Adrenal gland (tissue), 19 donors: ENCODE measurements at places on chromosomes 6 and 20.

GRCh38 chr6:36912586-36912985, 26.8 kb downstream of the C6orf89 start:
- no peaks in the 10 kb centered on the region for H3K36me3 ChIP-seq
- no peak overlapping the region for H3K4me3 ChIP-seq
- no peak overlapping the region for H3K27ac ChIP-seq
- H3K4me1 ChIP-seq, result peaks cover 38% of the 10 kb centered on the region
- no peak for DNase-seq

DNA sequence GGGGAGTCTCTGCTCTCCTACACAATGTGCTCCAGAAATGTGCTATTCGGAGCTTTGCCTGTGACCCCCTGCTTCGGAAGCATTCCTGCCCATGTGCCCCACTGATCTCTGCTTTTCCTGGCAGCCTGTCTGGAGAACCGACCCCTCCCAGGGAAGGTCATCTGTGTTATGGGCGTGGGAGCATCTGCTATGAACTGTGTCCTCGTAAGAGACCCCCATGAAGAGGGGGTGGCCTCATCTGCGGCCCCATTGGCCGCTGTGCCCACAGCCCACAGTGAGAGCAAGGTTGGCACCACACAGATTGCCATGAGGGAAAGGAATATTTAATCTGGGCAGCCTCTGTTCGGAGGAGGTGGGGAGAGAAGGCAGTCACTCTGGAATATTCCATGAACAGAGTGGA, 32.7 kb upstream of the IRF4 start:
- H3K27ac ChIP-seq, result no peak overlapping the region
- H3K4me1 ChIP-seq, result no peaks in the 10 kb centered on the region
- no peaks in the 10 kb centered on the region for H3K27me3 ChIP-seq
- DNase-seq, result no peak
- no peaks in the 10 kb centered on the region for H3K36me3 ChIP-seq

- H3K4me3 ChIP-seq, result no peak overlapping the region
- H3K4me1 ChIP-seq, result no peaks in the 10 kb centered on the region
- no peak for DNase-seq
- H3K36me3 ChIP-seq, result peaks cover 46% of the 10 kb centered on the region
- no peaks in the 10 kb centered on the region for H3K27me3 ChIP-seq
Observed at GRCh38 chr20:25011261-25011660, 18.7 kb upstream of the APMAP start.

DNA sequence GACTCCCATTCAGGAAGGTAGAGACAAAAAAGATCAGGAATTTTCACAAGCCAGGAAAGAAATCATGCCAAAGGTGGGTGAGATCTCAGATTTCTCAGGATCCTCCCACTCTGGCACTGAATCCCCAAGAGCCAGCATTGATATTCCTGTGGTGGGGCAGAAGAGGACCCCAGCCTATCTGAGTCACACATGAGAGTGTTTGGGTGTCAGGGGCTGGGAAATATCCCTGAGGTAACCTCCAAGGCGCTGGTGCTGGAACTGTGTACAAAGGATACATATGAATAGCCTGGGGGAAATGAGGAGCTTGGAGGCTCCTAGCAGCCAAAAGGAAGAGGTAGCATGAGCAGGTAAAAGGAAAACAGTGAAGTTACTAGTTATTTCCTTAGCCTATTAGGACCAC, 369.4 kb downstream of the BTBD9 start:
- no peaks in the 10 kb centered on the region for H3K4me1 ChIP-seq
- no peaks in the 10 kb centered on the region for H3K36me3 ChIP-seq

DNA sequence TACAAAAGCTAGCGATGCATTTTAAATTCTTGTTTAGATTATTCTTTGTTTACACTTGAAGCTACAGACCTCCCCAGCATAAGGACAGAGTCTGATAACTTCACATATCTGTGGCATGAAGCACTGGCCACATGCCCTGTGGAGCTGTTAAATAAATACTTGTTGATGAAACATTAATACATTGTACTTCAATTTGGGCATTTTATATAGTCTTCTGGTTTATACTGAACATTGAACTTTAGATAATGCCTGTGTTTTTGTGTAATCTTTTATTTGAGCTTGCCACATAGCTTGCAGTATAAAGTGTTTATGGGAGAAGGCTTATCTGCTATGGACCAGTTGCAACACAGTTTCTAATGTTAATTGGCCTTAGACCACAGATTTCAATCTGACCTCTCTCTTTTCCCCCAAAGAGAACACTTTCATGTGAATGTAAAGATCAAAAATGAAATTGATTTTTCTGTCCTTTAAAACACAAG, 48.2 kb downstream of the FRK start:
- H3K36me3 ChIP-seq, result no peaks in the 10 kb centered on the region
- no peaks in the 10 kb centered on the region for H3K4me1 ChIP-seq
- H3K4me3 ChIP-seq, result no peak overlapping the region
- no peaks in the 10 kb centered on the region for H3K27me3 ChIP-seq
- DNase-seq, result no peak

GRCh38 chr20:47502271-47503239, 868 bp downstream of the NCOA3 start:
- peak overlapping the region; percentile 92 for H3K4me3 ChIP-seq
- H3K4me1 ChIP-seq, result peaks cover 30% of the 10 kb centered on the region
- peak overlapping the region; percentile 12 for H3K27ac ChIP-seq
- DNase-seq, result peak; percentile 30

- H3K27me3 ChIP-seq, result no peaks in the 10 kb centered on the region
- H3K27ac ChIP-seq, result no peak overlapping the region
- no peaks in the 10 kb centered on the region for H3K36me3 ChIP-seq
- no peak for DNase-seq
- no peak overlapping the region for H3K4me3 ChIP-seq
Observed at GRCh38 chr6:168961264-168961656, 292.4 kb downstream of the THBS2 start.

- no peaks in the 10 kb centered on the region for H3K27me3 ChIP-seq
- no peak overlapping the region for H3K4me3 ChIP-seq
- no peak overlapping the region for H3K27ac ChIP-seq
- no peaks in the 10 kb centered on the region for H3K36me3 ChIP-seq
- no peak for DNase-seq
Observed at GRCh38 chr6:149200282-149200945, 117.1 kb upstream of the TAB2 start.

GRCh38 chr20:22373164-22373895, 211.0 kb downstream of the FOXA2 start:
- no peaks in the 10 kb centered on the region for H3K36me3 ChIP-seq
- H3K27ac ChIP-seq, result no peak overlapping the region
- no peak for DNase-seq
- H3K4me3 ChIP-seq, result no peak overlapping the region

GRCh38 chr20:57259121-57259937, 7.1 kb downstream of the BMP7 start:
- H3K27me3 ChIP-seq, result peaks cover 39% of the 10 kb centered on the region
- no peak overlapping the region for H3K4me3 ChIP-seq
- DNase-seq, result no peak

DNA sequence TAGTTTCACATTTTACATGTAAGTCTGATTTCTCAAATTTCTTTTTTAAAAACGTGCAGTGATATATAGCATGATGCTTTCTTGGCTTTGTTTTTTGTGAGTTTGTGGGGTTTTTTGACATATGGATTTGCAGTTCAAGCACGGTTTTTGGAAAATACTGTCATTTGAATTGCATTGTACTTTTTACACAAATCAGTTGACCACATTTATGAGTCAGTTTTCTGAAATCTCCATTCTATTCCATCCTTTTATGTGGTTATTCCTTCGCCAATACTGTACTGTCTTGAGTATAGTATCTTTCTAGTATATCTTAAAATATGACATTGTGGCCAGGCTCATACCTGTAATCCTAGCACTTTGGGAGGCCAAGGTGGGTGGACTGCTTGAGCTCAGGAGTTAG, 890.0 kb upstream of the CITED2 start:
- H3K27ac ChIP-seq, result no peak overlapping the region
- H3K27me3 ChIP-seq, result no peaks in the 10 kb centered on the region
- H3K4me1 ChIP-seq, result no peaks in the 10 kb centered on the region
- no peaks in the 10 kb centered on the region for H3K36me3 ChIP-seq

- no peak overlapping the region for H3K4me3 ChIP-seq
- H3K4me1 ChIP-seq, result no peaks in the 10 kb centered on the region
- H3K27me3 ChIP-seq, result no peaks in the 10 kb centered on the region
- no peak overlapping the region for H3K27ac ChIP-seq
- H3K36me3 ChIP-seq, result no peaks in the 10 kb centered on the region
Observed at GRCh38 chr6:111845441-111845871, 27.8 kb downstream of the FYN start.

- H3K4me3 ChIP-seq, result no peak overlapping the region
- no peaks in the 10 kb centered on the region for H3K36me3 ChIP-seq
Observed at GRCh38 chr20:14780508-14780907, 443.1 kb upstream of the FLRT3 start.

GRCh38 chr20:6566821-6567220, 200.7 kb upstream of the BMP2 start:
- H3K27ac ChIP-seq, result no peak overlapping the region
- H3K27me3 ChIP-seq, result peaks cover 3% of the 10 kb centered on the region
- no peaks in the 10 kb centered on the region for H3K4me1 ChIP-seq
- no peak for DNase-seq
- H3K36me3 ChIP-seq, result no peaks in the 10 kb centered on the region

- H3K4me3 ChIP-seq, result no peak overlapping the region
- H3K36me3 ChIP-seq, result no peaks in the 10 kb centered on the region
- DNase-seq, result no peak
- H3K27ac ChIP-seq, result no peak overlapping the region
Observed at GRCh38 chr6:118810420-118811027, 83.4 kb upstream of the ASF1A start.

GRCh38 chr6:97150932-97151331, 132.1 kb downstream of the MMS22L start:
- no peak overlapping the region for H3K4me3 ChIP-seq
- no peaks in the 10 kb centered on the region for H3K27me3 ChIP-seq
- H3K4me1 ChIP-seq, result no peaks in the 10 kb centered on the region
- DNase-seq, result no peak

GRCh38 chr6:113921299-113921904, 49.5 kb downstream of the HDAC2 start:
- no peak overlapping the region for H3K27ac ChIP-seq
- H3K36me3 ChIP-seq, result no peaks in the 10 kb centered on the region
- H3K4me3 ChIP-seq, result no peak overlapping the region
- no peak for DNase-seq
- no peaks in the 10 kb centered on the region for H3K4me1 ChIP-seq

DNA sequence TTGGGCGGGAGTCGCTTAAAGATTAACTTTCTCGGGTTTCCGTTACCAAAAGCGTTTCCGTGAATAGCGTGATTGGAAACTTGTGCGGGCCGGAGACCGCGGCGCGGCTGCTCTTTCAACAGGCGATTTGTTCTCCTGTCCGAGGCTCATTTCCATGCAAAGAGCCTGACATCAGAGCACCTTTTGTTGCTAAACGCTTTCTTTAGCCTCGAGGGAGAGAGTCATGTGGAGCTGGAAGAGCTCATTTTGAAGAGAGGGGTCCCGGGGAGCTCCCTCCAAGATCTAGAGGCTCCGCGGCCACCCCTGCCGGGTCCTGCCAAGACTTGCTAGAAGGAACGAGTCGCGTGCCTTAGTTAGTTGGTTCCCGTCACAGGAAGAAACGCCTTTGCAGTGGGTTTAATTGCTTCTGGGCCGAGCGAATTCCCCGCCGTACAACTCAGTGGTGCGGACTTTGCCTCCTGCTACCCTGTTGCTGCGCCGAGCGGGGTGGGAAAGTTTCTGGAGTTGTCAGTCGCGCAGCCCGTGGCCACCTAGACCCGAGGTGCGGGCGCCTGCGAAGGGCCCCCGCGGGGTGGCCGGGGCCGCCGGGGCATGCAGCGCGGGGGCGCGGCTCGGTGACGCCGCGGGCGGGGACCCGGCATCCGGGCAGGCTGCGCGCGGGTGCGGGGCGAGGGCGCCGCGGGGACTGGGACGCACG, at the start of gene SASH1:
SASH1 (plus strand) TSS at position 489 of the 697 bp plus-strand sequence. CDS start 230 bp downstream, outside the sequence.
- H3K36me3 ChIP-seq, result no peaks in the 10 kb centered on the region
- peaks cover 3% of the 10 kb centered on the region for H3K4me1 ChIP-seq
- peak; percentile 38 for DNase-seq
- no peaks in the 10 kb centered on the region for H3K27me3 ChIP-seq
- H3K4me3 ChIP-seq, result no peak within 1 kb of the TSS

GRCh38 chr6:157884756-157885155, 61.7 kb downstream of the SNX9 start:
- H3K27ac ChIP-seq, result no peak overlapping the region
- H3K36me3 ChIP-seq, result no peaks in the 10 kb centered on the region
- no peak for DNase-seq
- H3K4me3 ChIP-seq, result no peak overlapping the region
- no peaks in the 10 kb centered on the region for H3K27me3 ChIP-seq

DNA sequence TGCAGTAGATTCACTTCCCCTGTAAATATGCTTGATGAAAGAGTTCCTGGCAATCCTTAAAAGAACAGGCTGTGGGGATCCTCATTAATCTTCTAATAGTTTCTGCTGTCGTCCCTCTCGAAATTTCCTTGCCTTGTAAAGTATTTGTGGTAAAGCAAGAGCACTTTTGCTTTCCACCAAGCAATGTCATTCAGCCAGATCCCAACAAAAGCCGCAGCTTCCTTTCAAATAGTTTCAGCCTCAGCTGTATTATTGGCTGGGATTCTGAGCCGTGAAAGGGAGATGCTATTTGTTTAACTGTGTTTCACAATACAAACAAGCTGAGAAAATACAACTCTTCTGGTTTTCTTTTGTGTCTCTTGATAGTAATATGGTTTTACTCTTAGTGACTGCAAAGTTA, 48.9 kb upstream of the EPHA7 start:
- no peak overlapping the region for H3K27ac ChIP-seq
- no peak overlapping the region for H3K4me3 ChIP-seq
- no peaks in the 10 kb centered on the region for H3K27me3 ChIP-seq
- H3K4me1 ChIP-seq, result no peaks in the 10 kb centered on the region

DNA sequence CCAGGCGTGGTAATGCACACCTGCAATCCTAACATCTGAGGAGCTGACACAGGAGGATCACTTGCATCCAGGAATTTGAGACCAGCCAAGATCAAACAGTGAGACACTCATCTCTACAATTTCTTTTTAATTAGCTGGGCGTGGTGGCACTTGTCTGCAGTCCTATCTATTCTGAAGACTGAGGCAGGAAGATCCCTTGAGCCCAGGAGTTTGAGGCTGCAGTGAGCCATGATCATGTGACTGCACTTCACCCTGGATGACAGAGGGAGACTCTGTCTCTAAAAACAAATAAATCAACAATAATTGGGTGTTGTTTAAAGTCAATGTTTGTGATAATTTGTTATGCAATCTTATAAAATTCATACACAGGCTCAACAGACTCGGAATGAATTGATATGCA, 18.0 kb upstream of the HLA-A start:
- H3K4me1 ChIP-seq, result peaks cover 4% of the 10 kb centered on the region
- no peak overlapping the region for H3K4me3 ChIP-seq
- H3K36me3 ChIP-seq, result no peaks in the 10 kb centered on the region
- H3K27me3 ChIP-seq, result no peaks in the 10 kb centered on the region

DNA sequence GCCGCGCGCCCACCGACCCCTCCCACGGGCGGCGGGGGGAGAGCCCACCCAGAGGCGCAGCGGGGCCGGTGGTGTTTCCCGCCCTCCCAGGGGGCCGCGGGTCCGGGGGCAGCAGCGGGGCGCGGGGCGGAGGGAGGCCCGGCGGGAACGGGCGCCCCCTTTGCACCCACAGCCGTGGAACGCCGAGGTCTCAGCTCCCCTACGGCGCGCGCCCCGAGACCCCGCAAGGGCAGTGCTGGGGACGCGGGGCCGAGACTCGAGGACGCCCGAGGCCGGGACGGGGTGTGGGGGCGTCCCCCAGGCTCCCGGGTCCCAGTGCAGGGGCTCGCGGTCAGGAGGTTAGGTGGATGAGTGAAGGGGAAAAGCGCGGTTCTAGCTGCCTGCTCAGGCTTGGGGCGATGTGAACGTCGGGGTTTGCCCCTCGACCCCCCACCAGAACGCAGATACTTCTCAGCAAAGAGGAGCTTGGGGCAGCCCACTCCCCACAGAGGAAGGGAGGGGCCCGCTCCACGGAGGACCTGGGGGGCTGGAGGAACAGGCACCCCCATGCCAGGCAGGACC, 65.5 kb upstream of the BHLHE23 start:
- peaks cover 24% of the 10 kb centered on the region for H3K27me3 ChIP-seq
- H3K4me3 ChIP-seq, result no peak overlapping the region
- no peak overlapping the region for H3K27ac ChIP-seq
- no peaks in the 10 kb centered on the region for H3K36me3 ChIP-seq
